ENCODE measurements at places on chromosomes 11 and 22. TPM values are rescaled to one million over a fixed set of nuclear protein-coding genes. Genes with fewer than 3 reads are reported as not detected.

DNA sequence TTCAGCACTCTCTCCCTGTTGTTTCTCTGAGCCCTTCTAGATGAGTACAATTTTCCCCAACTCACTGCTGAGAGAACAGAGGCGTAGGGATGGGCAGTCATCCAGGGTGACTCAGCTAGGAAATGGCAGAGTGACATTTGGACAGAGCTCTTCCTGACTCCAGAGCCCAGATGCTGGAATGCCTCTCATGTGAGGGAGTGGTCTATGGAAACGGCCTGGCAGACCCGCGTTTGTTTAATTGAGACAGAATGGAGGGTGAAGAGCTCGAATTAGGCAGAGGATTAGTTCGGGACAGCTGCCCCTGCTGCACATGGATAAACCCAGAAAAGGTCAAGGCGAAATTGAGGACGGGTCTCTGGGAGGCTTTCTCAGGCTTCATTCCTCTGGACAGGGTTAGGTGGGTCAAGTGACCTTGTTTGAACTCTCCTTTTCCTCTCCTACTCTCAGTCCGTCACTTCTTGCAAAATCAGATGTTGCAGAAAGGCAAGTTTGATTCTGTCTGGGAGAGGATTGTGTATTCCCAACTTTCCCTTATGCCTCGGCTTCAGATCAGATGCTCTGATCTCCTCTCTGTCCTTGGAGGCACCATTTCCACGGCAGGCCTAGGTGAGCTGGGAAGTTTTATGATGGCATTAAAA lies 7.6 kb upstream of the LMO2 start:
- H3K4me3 ChIP-seq: no peak overlapping the region
- no peaks in the 10 kb centered on the region for H3K36me3 ChIP-seq
- DNase-seq: no peak
- peaks cover 56% of the 10 kb centered on the region for H3K27me3 ChIP-seq
- H3K27ac ChIP-seq: no peak overlapping the region
- no peaks in the 10 kb centered on the region for H3K4me1 ChIP-seq

Gene CNTN5
- total RNA-seq: not detected

DNA sequence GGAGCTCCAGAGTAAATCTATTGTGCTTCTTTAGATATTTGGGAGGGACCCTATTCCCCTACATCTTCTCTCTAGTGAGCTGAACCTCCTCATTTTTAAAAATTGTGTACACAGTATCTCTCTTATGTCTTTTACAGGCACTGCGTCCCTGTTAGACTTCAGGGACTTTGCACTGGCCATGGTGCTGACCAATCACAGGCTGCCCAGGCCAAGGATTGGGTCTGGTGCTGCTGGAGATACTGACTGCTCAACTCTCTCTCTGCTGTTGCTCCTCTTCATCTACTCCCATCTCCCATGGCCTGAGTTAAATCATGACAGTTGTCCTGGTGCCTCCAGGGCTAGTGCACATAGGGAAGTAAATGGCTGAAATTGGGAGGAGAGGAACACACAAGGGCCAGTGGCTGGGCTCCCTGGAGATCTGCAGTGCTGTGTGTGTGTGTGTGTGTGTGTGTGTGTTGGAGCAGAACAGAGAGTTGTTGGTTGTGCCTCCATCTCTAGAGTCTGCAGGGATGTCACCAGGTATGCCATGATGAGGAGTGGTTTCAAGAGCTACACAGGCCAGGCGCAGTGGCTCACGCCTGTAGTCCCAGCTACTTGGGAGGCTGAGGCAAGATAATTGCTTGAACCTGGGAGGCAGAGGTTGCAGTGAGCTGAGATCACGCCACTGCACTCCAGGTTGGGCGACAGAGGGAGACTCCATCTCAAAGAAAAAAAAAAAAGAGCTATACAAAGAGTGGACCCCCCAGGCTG lies 155.3 kb downstream of the ST3GAL4 start:
- H3K4me3 ChIP-seq: no peak overlapping the region
- no peak for DNase-seq
- no peak overlapping the region for H3K27ac ChIP-seq
- no peaks in the 10 kb centered on the region for H3K4me1 ChIP-seq

DNA sequence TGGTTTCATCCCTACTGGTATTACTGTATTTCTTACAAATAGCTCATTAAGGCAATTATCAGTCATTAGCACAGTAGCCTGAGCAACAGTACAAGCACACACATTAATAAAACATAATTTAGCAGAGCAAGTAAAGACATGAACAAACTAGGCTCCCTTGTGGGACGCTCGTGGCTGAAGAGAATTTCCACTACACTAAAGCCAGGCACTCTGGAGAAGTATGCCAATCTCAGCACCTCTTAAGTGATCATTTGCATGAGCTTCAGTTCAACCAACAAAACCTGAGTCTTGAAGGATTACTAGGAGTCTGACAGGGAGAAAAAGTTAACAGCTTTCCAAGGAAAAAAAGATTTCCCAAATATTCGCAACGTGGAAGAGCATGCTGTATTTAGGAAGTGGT lies 109.1 kb downstream of the LARGE1 start:
- H3K4me3 ChIP-seq: no peak overlapping the region
- no peaks in the 10 kb centered on the region for H3K36me3 ChIP-seq
- no peaks in the 10 kb centered on the region for H3K27me3 ChIP-seq

GRCh38 chr22:37184380-37184755 lies 3.7 kb downstream of the C1QTNF6 start:
- no peaks in the 10 kb centered on the region for H3K27me3 ChIP-seq
- no peak for DNase-seq
- peaks cover 1% of the 10 kb centered on the region for H3K36me3 ChIP-seq
- peaks cover 33% of the 10 kb centered on the region for H3K4me1 ChIP-seq
- no peak overlapping the region for H3K27ac ChIP-seq

GRCh38 chr11:107011977-107012376 lies 6.3 kb downstream of the GUCY1A2 start:
- no peak overlapping the region for H3K27ac ChIP-seq
- peaks cover 13% of the 10 kb centered on the region for H3K27me3 ChIP-seq
- peaks cover under 1% of the 10 kb centered on the region for H3K4me1 ChIP-seq

DNA sequence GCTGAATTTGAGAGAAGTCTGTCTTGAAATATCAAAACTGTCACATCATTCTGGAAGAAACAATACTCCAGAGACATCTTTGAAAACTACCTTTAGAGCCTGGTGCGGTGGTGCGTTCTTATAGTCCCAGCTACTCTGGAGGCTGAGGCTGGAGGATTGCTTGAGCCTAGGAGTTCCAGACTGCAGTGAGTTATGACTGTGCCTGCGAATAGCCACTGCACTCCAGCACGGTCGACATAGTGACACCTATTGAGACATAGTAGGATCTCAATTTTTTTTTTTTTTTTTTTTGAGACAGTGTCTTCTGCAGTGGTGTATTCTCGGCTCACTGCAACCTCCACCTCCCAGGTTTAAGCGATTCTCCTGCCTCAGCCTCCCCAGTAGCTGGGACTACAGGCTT lies 11.5 kb upstream of the AIFM3 start:
- no peak overlapping the region for H3K27ac ChIP-seq
- no peak overlapping the region for H3K4me3 ChIP-seq
- peaks cover 6% of the 10 kb centered on the region for H3K4me1 ChIP-seq
- DNase-seq: no peak

DNA sequence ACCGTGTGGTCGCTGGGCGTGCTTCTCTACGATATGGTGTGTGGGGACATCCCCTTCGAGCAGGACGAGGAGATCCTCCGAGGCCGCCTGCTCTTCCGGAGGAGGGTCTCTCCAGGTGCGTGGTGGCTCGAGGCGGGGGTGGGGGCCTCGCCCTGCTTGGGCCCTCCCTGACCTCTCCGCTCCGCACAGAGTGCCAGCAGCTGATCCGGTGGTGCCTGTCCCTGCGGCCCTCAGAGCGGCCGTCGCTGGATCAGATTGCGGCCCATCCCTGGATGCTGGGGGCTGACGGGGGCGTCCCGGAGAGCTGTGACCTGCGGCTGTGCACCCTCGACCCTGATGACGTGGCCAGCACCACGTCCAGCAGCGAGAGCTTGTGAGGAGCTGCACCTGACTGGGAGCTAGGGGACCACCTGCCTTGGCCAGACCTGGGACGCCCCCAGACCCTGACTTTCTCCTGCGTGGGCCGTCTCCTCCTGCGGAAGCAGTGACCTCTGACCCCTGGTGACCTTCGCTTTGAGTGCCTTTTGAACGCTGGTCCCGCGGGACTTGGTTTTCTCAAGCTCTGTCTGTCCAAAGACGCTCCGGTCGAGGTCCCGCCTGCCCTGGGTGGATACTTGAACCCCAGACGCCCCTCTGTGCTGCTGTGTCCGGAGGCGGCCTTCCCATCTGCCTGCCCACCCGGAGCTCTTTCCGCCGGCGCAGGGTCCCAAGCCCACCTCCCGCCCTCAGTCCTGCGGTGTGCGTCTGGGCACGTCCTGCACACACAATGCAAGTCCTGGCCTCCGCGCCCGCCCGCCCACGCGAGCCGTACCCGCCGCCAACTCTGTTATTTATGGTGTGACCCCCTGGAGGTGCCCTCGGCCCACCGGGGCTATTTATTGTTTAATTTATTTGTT lies 2.4 kb downstream of the PIM3 start:
- H3K4me1 ChIP-seq: peaks cover 20% of the 10 kb centered on the region
- no peak for DNase-seq
- H3K27me3 ChIP-seq: no peaks in the 10 kb centered on the region
- H3K27ac ChIP-seq: peak overlapping the region; percentile 83

DNA sequence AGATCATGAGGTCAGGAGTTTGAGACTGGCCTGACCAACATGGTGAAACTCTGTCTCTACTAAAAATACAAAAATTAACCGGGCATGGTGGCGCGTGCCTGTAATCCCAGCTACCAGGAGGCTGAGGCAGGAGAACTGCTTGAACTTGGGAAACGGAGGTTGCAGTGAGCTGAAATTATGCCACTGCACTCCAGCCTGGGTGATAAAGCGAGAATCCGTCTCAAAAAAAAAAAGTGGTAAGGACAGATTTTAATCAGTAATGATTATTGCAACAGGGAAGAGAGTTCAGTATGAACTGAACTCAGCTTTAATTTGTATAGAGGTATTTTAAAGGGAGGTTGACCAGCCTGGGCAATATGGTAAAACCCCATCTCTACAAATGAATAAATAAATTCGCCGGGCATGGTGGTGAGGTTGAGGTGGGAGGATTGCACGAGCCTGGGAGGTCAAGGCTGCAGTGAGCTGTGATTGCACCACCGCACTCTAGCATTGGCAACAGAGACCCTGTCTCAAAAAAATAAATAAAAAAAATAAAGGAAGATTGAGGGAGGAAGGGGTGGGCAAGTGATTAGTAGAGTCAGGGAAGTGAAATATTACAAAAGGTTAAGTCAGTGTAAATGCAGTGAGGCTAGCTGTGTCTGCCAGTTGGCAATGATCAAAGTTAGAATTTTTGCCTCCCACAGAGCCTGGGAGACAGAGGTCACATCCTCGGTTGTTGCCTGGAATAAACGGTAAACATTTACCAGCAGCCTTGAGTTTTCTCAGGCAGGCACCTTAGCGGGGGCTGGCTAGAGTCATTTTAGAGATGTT lies 2.6 kb upstream of the MCM5 start:
- peaks cover 22% of the 10 kb centered on the region for H3K36me3 ChIP-seq
- DNase-seq: no peak
- H3K4me1 ChIP-seq: peaks cover 20% of the 10 kb centered on the region
- H3K27me3 ChIP-seq: no peaks in the 10 kb centered on the region
- no peak overlapping the region for H3K27ac ChIP-seq
- no peak overlapping the region for H3K4me3 ChIP-seq

Gene C11orf91
- not detected for total RNA-seq

Gene GAB2
- total RNA-seq: 16.1 TPM
